Bronchial epithelial cell (primary cell): ENCODE measurements at places on chromosomes 4 and X. TPM values are rescaled to one million over a fixed set of nuclear protein-coding genes. Genes with fewer than 3 reads are reported as not detected.

Gene BTK
- total RNA-seq = under 0.01 TPM in 1 of 2 replicates, not detected in the other

DNA sequence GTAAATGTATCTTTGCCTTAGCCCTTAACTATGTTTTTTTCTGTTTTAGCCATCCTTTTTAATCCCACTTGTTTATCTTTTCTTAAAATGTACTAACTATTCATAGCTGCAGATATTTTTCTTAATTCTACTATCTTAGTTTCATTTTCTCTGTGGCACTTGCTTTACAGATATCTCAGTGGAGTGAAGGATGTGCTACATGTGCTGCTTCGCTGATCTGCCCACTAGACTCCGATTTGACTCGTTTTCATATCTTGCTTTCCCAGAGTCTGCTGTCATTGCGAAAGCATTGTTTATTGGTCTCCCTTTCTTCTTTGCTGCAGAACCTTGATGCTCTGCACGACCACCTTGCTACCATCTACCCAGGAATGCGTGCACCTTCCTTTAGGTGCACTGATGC is 30.6 kb downstream of the GUCY1B1 start:
- no peak for DNase-seq

DNA sequence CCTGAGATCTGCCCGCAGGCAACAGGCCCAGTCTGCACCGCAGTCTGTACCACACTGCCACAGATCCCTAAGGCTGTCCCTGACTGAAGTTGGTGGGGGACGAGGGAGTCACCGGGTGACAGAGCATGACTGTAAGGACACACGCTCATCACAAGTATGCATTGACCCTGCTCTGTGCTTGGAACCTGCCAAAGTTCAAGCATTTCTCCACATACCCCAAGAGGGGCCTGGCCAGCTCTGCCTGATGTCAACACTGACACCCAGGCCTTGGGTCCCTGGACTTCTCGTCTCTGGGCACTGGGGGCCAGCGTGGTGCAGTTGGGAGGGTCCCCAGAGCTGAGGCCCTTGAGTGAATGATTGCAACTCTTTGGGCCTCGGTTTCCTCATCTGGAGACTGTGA is 7.9 kb downstream of the BLOC1S4 start:
- DNase-seq = no peak

DNA sequence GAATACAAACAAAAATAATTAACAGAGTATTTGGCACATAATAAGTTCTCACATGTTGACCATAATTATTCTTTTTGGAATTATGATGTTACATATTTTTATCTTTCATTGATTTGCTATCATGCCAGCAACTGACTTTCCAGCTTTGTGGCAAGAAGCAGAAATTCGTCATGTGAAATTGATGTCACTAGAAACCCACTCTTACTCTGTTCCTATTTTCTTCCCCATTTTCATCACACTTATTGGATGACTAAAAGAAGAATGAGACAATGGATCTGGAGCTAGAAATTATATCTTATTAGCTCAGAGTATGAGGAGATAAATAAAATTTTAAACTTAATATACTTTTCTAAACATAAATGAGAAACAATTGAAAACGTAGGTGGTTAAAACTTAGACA is 31.9 kb downstream of the EGF start:
- no peak for DNase-seq

- DNase-seq = no peak
These were observed 235.9 kb upstream of the PCDH18 start for GRCh38 chr4:137768196-137768595.

DNA sequence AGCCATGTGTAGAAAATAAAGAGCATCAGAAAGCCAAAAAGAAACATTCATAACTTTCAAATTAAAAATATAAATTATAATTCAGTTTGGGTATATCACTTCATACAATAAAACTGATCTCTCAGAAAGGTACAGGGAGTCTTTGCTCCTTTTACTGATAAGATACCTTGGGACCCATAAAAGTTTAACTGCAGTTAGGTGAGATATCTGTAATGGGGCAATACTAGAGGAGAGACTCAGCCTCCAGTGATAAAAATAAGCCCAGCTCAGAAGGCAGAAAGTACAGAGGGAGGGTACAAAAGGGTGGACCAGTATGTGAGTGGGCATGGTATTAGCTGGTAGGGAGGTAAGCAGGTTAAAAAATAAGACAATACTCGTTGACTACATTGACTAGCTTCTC is 180.9 kb upstream of the AGTR2 start:
- no peak for DNase-seq
